ENCODE measurements at places on chromosomes 11 and 22.
A peak's percentile ranks its signal among the peaks of the same experiment; 100 is the strongest.

- no peak for DNase-seq
These were observed 2.4 kb downstream of the BSX start for GRCh38 chr11:122979103-122979814.

- no peak for DNase-seq
These were observed 193.0 kb downstream of the MAML2 start for GRCh38 chr11:96149743-96150555.

- no peak for DNase-seq
These were observed 11.9 kb upstream of the HBE1 start for GRCh38 chr11:5281596-5281995.

- DNase-seq = no peak
These were observed 213.1 kb downstream of the LRRC4C start for GRCh38 chr11:41246399-41246745.

GRCh38 chr11:114307524-114308203 is 11.5 kb downstream of the NNMT start:
- no peak for DNase-seq

DNA sequence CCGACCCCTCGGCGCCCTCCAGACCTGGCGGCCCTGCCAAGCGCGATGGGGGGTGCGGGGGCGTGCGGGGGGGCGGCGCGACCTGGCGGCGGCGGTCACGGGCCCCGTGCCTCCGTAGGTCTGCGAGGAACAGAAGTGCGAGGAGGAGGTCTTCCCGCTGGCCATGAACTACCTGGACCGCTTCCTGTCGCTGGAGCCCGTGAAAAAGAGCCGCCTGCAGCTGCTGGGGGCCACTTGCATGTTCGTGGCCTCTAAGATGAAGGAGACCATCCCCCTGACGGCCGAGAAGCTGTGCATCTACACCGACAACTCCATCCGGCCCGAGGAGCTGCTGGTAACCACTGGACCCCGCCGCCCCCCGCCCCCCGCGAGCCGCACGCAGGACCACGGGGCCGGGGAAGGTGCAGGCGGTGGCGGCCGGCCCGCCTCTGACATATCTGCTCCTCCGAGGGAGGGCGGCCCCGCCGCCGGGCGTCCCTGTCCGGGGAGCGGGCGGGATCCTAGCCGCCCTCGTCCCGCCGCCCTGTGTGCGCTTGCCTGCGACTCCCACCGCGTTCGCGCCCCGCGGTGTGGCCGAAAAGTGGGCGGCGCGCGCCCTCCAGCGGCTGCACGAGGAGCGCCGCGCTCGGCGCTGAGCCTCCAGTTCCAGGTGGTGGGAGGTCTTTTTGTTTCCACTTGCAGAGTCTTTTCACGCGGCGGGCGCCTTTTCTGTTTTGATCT is 2.1 kb downstream of the CCND1 start:
- peak; percentile 69 for DNase-seq

- no peak for DNase-seq
These were observed 39.6 kb downstream of the BCR start for GRCh38 chr22:23219822-23220484.

DNA sequence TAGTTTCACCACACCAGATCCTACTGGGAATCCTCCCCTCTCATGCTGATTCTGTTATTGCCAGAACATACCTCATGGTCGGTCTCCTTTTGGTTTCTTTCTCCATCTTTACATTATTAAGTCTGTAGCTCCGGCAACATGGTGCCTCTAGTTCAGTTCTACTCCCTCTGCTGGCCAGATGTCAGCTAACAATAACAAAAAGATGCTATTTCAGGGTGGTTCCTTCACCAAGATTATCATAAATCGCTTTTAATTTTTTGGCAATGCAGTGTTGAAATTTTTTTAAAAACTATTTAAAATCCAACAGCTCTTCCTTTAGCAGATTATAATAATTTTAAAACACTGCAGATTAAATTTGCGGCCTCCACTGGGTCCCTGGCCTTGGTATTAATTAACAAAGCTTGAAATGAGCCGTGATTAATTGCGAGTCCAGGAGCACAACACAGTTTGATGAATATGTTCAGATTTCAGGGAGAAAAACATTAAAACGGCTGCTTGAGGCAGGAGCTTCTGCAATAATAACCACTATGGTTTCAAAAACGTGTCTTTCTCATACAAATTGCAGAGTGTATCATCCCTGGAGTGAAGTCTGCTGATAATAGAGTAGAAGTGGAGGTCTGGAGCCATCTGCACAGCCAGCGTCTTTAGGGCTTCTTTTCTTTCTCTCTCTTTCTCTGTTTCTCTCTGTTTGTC is 492.9 kb upstream of the KIRREL3 start:
- DNase-seq = no peak
